ENCODE measurements at places on chromosomes 2 and 18.

GRCh38 chr18:74163019-74163660 is 14.8 kb downstream of the TIMM21 start:
- DNase-seq = no peak

- DNase-seq = no peak
Measured at GRCh38 chr18:24474406-24474805, 14.0 kb downstream of the HRH4 start.

DNA sequence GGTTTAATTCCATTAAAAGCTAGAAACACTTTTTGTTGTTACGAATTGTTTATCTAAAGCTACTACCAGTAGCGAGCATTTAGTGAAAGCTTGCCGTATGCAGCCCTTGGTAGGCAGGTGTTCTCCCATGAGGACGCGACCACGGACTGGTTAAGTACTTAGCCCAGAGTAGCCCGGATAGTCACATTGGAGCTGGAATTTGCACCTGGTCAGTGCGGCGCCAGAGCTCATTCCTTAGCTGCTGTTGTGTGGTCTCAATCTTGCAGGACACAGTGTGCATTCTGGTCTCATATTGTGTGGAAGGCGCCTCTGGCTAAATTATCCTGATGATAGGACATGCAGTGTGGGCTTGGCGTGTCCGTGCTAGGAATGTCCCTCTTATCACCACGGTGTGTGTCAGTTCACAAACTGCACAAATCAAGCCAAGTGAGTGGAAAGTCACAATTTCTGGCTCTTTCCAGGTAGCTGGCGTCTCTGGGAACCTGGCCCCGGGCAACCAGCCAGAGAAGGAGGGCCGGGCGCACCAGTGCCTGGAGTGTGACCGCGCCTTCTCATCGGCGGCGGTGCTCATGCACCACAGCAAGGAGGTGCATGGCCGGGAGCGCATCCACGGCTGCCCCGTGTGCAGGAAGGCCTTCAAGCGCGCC is 133.3 kb downstream of the ZNF236 start:
- DNase-seq = no peak

- DNase-seq = no peak
Measured at GRCh38 chr2:145020694-145021093, 500.8 kb upstream of the ZEB2 start.

DNA sequence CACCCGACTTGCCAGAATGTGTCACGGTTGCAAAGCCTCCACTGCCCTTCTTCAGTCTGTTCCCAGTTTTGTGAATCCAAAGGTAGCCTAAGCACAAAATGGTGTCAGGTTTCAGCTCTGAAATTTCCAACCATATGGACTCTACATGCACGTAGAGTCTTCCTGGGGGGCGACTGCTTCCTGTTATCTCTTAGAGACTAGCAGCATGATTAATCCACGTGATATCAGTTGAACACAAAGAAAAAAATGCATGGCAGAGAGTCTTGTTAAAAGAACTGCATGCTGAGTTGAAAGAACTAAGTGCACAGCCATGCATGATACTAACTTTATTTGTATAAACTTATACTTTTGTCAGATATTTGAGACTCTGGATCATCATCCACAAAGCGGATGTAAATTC is 404.4 kb downstream of the SOCS6 start:
- no peak for DNase-seq

GRCh38 chr2:197191177-197191939 is 119.2 kb downstream of the ANKRD44 start:
- DNase-seq = no peak

GRCh38 chr2:71617266-71617665 is 163.9 kb downstream of the DYSF start:
- DNase-seq = peak; percentile 6

DNA sequence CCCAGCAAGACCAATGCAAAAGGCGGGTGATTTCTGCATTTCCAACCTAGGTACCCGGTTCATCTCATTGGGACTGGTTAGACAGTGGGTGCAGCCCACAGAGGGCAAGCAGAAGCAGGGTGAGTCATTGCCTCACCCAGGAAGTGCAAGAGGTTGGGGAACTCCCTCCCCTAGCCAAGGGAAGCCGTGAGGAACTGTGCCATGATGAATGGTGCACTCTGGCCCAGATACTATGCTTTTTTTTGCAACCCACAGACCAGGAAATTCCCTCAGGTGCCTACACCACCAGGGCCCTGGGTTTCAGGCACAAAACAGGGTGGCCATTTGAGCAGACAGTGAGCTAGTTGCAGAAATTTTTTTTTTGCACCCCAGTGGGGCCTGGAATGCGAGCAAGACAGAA is 662.6 kb upstream of the ACVR2A start:
- DNase-seq = no peak

DNA sequence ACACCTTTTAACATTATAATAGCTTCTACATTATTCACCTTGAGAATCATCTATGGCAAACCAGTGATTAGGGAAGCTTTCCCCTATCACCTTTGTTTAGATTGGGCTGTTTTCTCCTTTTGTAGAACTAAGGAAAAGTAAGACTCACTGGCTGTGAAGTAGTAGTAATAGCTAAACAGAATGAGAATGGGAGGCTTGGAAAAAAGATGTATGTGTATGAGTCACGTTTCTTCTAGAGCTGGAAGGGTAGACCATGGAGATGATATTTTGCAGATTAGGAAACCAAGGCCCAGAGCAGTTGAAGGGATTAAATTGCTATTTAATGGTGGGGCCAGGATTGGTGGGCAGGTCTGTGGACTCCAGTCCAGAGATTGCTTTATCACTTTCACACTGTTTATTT is 214.5 kb downstream of the MCFD2 start:
- DNase-seq = no peak

GRCh38 chr2:63434024-63435001 is 154.0 kb downstream of the WDPCP start:
- no peak for DNase-seq

GRCh38 chr18:26103579-26103978 is 13.2 kb upstream of the SS18 start:
- peak; percentile 32 for DNase-seq

DNA sequence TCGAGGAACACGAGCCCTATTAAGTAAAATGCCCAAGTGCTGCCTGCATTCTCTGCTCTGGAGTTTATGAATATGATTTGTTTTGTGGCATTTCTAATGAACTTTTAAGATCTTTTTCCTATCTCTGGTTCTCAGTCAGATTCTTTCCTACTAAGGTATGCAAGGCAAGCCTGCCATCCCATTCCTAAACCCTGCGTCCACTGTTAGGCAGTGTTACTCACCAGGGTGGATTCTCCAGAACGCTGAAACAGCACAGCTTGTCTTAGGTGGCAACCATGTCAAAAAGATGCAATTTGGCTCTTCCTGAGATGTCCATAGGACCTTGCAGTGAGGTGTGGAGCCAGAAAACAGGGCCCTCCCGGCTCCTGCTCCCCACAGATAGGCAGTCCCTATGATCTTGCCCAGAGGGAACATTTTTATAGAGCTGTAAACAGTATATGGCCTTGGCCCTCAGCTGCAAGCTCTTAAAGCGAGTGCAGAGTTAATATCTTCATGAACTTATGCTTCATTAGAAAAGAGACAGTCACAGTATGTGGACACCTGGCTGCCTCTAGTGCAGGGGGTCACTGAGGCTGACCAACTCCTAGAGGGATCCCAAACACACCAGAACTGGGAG is 84.4 kb downstream of the TPGS2 start:
- DNase-seq = no peak

DNA sequence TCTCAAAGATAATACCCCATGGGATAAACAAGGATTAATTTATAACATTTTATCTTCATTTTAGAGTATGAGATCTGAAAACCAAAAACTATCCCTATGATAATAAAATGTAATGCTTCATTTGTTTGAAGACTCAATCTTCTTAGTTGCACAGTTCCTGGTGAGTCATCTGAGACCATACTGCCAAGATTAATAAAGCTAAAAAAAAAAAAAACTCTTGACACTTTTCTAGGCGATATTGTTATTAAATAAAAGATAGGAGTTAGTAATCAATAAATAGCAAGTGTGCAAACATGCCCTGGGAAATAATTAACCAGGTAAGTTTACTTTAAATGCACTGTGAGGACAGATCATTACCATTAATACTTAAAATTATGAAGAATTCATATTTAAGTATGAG is 83.9 kb downstream of the RPE start:
- no peak for DNase-seq
